ENCODE measurements at places on chromosomes 16 and 17.

DNA sequence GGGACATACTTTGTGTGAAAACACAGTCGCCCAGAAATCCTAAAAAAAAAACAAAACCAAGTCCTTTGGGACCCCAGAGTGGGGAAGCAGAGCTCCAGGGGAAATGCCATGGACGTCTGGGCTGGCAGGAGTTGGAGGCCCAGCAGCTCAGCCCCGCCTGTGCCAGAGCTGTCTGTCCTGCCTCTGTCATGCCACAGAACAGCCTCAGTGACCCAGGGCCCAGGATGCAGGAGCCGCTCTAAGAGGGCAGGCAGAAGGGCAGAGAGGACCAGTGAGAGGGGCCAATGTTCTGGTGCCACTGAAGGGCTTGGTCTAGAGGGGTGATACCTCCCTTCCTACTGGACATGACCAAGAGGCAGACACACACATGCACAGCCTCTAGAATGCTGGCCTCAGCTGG lies 166.2 kb downstream of the C16orf78 start:
- no peak for DNase-seq

DNA sequence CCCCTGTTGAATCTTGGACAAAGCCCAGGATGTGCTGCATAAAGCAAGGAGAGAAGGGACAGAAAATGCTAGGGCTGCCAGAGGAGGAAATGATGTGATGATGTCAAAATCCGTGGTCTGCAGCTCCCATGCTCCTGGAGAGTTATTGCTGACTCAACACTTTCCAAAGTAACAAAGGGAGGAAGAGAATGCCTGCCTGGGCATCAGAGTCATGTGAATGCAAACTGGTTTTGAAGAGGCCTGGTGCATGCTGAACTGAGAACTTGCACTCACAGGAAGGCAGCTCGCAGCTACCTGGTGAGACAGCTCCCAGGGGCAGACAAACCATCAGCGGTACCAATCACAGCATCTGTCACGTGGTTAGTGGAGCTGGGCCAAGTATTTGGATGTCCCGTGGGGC lies 2.8 kb downstream of the MARVELD3 start:
- DNase-seq, result no peak

DNA sequence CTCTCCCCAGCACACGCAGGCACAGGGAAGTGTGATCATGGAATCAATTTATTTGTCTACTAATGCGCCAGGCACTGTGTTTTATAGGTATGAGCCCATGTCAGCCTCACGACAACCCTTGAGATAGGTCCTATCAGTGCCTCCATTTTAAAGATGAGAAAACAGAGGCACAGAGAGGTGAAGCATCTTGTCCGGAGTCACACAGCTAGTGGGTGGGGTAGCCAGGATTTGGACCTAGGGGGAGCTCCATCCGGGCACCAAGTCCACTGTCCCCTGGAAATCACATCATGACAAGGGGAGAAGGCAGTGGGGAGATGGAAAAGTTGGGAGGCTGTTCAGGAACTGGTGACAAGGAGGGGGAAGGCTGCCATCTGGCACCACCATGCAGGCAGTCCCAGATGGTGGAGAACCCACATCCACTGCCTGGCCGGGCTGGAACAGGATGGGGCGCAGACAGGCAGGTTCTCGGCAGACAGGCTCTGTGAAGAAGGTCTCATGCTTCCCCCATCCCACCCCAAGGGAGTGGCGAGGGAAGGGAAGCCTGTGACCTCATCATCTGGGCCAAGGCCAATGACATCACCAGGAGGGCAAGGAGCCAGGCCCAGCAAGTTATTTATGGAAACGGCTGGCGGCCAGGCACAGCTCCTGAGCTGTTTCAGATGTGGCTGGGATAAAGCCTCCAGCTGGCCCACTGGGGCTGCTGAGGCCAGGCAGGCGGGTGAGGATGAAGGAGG lies 126.0 kb upstream of the SDK2 start:
- DNase-seq, result no peak

GRCh38 chr17:13003927-13004326 lies 13.9 kb downstream of the ELAC2 start:
- DNase-seq, result no peak

DNA sequence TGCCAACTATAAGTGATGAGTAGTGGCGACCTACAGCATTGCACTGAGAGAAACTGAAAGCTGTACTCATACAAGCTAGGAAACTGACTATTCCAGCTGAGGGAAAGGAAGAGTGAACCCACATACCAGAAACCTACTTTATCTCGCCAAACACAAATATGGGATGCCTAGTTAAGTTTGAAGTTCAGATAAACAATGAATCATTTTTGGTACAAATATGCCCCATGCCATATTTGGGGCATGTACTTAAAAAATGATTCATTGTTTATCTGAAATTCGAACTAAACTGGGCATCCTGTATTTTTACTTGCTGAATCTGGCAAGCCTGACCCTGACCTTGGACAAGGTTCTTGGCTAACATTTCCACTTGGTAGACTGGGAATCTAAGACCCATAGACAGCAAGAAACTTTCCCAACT lies 527.8 kb upstream of the PSMD7 start:
- DNase-seq, result no peak

- no peak for DNase-seq
Measured at GRCh38 chr17:77217566-77217965, 76.8 kb downstream of the SEC14L1 start.

- DNase-seq, result no peak
Measured at GRCh38 chr17:18980682-18981334, 23.8 kb downstream of the FAM83G start.

GRCh38 chr16:49858200-49859124 lies 2.5 kb upstream of the ZNF423 start:
- no peak for DNase-seq

- no peak for DNase-seq
Measured at GRCh38 chr16:66459878-66460277, 32.8 kb downstream of the BEAN1 start.

DNA sequence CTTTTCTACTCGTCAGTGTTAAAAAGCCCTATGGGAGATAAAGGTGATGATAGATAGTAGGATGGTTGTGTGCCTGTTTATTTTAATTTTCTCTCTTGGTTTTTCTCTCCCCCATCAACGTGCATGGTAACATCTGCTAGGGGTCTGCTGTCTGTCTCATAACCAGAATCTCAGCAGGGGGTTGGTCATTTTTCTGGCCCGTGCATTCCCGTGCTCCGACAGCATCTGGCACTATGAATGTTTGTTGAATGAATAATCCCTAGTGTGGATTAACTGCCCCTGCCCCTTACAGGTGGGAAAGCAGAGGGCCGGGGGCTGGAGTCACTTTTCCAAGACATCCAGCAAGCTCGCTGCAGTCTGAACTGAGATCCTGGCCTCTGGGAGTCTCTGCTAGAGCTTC lies 6.3 kb downstream of the CA5A start:
- no peak for DNase-seq

DNA sequence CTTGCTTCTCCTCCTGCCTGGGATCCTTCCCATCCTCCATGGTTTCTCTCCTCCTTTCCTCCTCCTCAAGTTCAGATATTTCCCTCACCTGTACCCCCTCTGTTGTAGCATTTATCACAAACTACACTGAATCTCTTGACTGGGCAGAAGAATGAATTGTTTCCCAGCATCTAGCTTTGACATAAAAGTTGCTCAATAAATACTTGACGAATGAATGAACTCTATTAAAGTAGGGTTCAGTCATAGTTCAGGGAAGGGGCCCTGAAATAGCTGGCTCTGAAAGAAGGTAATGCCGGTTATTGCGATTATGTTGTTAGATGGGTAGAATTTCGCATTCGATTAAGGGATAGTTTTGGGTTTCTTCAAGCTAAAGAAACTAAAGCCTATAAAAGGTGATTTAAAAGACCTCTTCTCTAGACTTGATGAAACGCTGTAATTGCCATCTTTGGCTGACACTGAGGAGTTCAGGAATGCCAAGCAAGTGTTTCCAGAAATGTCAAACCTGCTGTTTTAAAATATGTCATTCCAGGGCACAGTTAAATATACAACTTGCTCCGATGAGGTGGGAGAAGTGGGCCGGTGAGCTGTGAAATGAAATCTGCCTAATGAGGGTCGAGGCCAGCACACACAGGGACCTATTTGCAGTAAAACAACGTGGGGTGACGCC lies 1.0 kb upstream of the CPD start:
- no peak for DNase-seq

DNA sequence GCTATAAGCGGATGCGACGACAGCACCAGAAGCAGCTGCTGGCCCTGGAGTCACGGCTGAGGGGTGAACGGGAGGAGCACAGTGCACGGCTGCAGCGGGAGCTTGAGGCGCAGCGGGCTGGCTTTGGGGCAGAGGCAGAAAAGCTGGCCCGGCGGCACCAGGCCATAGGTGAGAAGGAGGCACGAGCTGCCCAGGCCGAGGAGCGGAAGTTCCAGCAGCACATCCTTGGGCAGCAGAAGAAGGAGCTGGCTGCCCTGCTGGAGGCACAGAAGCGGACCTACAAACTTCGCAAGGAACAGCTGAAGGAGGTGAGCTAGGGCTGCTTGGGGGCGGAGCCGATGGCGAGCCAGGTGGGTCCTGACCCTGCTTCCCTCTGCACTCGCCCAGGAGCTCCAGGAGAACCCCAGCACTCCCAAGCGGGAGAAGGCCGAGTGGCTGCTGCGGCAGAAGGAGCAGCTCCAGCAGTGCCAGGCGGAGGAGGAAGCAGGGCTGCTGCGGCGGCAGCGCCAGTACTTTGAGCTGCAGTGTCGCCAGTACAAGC lies 10.1 kb downstream of the HIRIP3 start:
- no peak for DNase-seq

- DNase-seq, result no peak
Measured at GRCh38 chr16:24113115-24113745, 142.9 kb upstream of the CACNG3 start.

GRCh38 chr17:3718201-3718600 lies 5.5 kb upstream of the HASPIN start:
- no peak for DNase-seq

DNA sequence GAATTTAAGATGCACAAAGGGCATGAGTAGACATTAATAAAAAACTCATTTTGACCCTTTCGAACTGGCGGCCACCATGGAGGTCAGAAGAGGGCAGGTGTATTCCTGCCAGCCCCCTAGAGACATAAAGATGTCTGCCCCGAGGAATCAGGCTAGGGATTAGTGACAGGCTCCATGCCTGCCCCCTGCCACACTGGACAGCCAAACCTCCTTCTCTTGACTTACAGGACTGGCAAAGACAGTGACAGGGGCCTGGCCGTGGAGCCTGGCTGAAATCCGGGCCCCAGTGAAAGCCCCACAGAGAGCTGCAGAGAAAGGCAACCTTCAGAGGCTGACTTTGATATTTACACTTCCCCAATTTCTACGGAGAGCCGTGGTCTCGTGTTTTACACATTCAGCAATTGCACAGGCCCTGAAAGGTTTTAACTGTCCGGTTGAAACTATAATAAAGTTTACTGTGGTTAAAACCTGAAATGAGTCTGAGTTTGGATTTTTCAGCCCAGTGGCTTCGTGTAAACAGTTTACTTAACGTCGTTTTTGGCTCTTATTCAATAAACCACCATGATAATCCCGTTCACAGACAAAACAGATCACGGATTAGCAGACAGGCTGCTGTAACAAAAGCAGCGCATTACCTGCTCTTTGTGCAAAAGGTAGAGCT lies 243.9 kb upstream of the MYOCD start:
- no peak for DNase-seq

GRCh38 chr17:27295945-27296344 lies 2.0 kb downstream of the WSB1 start:
- no peak for DNase-seq

- DNase-seq, result no peak
Measured at GRCh38 chr16:85083051-85083639, 29.1 kb downstream of the CIBAR2 start.

All from stimulated activated CD8-positive, alpha-beta memory T cell treated with anti-CD3 and anti-CD28 coated beads, Interleukin-7, amount 100 ng/mL, for 1 hour (primary cell).